Immature natural killer cell (primary cell): ENCODE measurements at places on chromosomes 11 and 22.

DNA sequence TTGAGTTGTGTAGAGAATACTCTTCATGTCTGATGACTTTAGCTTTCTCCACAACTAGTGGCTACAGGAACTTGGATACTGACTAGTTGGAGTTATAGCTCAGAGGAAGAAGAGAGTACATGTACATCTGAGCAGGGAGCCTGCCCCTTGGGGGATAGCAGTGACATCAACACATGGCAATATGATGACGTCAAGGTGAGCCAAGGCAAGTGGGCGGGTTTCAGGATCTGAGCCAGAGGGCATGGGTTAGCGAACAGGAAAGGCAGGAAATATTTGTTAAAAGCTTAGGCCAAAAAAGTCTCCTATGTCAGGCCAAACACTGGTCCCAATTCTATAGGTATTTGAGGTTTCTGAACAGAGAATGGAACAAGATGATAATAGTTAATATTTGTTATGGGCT is 42.0 kb upstream of the HORMAD2 start:
- no peak for DNase-seq

- DNase-seq = no peak
Measured at GRCh38 chr11:90288212-90288821, 65.5 kb upstream of the CHORDC1 start.

DNA sequence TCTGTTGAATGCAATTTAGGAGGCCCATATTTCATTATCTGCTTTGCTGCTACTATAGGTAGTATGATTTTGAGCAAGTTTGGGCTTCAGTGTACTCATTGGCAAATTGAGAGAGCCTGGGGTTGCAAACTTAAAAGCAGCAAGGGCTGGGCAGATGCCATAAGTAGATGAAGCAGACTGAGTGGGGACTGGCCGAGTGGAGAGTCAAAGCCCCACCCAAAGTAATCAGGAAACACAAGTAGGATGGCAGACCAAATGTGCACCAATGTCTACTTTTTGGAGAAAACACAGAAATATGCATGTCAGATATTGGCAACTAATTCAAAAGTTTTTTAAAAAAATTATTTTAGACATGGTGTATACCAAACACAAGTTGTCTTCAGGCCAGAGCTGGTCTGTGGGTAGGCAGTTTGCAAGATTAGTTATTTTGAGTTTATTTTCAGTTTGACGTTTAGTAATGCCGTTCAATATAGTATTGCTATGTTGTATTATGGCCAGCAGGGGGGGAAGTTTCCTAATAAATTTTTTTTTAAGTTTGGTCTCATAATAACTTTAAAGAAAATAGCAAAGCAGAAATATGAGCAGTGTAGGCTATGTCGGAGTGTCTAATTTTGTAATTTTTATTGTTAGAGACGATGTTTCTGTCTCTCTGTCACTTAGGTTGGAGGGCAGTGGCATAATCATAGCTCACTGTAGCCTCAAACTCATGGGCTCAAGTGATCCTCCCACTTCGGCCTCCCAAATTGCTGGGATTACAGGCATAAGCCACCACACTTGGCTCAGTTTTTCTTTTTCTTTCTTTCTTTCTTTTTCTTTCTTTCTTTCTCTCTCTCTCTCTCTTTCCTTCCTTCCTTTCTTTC is 105.1 kb downstream of the HIPK3 start:
- DNase-seq = peak; percentile 34

DNA sequence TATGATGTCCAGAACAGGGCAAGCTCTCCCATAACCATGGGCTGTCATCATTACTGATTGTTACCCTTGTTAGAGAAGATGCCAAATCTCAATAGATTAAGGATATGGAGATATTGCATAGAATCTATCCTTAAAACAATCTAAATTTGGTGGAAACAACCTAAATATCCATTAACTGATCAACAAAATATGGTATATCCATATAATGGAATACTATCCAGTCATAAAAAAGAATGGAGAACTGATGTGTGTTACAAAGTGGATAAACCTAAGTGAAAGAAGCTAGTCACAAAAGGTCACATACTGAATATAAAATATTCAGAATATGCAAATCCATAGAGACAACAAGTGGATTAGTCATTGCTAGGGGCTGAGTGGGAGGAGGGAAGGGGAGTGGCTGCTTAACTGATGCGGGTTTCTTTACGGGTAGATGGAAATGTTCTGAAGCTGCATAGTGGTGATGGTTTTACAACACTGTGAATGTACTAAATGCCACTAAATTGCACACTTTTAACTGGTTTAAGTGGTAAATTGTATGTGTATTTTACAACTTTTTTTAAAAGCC is 36.1 kb upstream of the SMCO4 start:
- no peak for DNase-seq

DNA sequence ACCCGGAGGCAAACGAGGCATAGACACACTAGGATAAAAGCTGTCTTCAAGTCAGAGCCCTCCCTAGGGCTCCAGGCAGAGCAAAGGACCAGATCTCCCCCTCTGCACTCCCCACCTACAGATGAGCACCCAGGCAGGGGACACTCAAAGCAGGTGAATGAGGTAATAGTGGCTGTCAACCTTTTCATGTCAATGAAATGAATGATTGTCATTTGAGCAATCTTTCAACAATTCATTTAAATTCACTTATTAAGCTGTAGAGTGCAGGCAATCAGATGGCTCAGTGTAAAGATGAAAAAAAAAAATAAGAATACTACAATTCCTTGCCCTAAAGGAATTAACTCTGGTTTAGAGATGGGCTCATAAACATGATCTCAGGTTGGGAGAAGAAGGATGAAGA is 427.8 kb upstream of the ISX start:
- DNase-seq = no peak

- no peak for DNase-seq
Measured at GRCh38 chr11:104925850-104926249, 27.6 kb upstream of the CASP12 start.

DNA sequence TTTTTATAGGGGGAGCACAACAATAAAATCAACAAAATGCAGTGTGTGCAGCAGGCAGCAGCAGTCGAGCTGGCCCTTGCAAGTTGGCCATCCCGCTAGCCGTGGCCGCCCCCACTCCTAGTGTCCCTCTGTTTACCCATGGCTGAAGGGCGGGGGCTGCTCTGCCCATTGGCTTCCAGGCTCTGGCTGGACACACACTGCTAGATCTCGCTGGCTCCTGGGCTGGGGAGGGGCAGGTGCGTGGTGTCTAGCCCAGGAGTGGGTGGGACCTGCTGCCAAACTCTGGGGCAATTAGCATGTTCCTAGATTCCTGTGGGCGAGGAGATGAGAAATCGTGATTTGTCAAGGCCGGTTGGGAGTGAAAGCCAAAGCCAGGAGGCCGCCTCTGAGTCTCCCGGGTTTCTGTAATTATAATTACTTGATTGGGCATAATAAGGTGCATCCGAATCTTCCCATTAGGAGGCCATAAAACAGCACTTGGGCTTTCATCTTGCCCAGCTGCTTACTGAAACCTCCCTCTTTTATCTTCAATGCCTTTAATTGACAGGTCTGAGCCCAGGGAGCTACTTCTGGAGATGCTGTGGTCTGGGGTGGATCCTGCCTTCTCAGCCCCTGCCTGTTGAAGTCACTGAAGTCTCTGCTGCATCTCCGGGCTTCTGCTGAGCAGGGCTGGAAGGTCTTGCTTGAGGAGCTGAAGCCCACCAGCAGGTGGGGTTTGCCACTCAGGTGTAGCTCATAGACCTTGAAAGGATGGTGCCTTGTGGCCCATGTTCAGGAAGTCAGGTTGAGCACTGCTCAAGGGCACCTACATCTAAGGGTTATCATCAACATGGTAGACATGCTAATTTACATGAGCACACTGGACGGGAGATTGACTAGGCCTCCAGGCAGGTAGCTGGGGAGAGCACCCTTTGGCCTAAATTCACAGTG is 44.5 kb upstream of the DKK3 start:
- DNase-seq = no peak

- no peak for DNase-seq
Measured at GRCh38 chr11:81574301-81574700, 1159.4 kb downstream of the FAM181B start.

DNA sequence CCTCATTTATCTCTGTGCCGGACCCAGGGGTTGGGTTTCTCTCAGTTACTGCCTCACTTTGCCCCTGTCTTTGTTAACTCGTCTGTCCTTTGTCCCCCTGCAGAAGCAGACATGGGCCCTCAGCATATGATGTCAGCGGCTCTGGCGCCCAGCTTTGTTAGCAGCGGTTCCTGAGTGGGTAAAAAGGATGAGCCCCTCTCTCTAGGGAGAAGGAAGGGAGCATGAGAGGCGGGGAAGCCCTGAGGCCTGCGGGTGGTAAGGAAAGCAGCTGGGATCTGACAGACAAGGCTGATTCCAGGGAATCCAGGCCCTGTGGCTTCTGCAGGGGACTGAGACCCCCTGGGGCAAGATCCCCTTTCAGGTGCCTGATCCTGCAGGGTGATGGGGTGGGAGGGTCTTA is 51.7 kb downstream of the MCM5 start:
- DNase-seq = no peak

DNA sequence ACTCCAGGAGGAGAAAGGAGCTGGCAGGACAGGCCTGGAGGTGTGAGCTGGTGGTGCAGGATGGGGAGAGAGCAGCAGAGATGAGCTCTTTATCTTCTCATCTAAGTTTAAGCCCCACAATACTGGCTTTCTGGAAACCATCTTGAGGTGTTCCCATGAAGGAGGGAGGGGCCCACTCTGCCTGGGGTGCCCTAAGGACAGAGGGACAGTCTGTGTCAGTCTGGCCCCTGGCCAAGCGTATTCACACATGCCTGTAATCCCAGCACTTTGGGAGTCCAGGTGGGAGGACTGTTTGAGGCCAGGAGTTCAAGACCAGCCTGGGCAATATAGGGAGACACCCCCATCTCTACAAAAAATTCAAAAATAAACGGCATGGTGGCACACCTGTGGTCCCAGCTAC is 8.9 kb downstream of the SERHL2 start:
- DNase-seq = no peak

- no peak for DNase-seq
Measured at GRCh38 chr22:44231233-44231632, 50.5 kb downstream of the PARVG start.

GRCh38 chr11:79116600-79116999 is 324.2 kb downstream of the TENM4 start:
- no peak for DNase-seq

DNA sequence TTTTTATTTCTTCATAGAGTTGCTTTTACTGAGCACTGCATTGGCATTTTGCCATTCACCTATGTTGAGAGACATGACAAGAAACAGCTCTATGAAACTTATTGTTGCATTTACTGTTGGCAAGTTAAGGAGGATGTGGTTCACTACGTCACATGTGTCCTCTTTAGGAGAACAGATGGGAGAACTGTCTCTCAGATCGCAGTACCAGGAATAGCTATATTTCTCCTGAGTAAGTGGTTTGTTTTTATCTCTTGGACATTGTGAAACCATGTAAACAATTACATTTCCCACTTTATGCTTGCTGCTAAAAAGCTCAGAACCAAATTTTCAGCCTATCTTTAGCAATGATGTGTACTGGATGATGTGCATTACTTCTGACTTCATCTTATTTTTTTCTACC is 34.8 kb upstream of the PSMA1 start:
- peak; percentile 36 for DNase-seq

DNA sequence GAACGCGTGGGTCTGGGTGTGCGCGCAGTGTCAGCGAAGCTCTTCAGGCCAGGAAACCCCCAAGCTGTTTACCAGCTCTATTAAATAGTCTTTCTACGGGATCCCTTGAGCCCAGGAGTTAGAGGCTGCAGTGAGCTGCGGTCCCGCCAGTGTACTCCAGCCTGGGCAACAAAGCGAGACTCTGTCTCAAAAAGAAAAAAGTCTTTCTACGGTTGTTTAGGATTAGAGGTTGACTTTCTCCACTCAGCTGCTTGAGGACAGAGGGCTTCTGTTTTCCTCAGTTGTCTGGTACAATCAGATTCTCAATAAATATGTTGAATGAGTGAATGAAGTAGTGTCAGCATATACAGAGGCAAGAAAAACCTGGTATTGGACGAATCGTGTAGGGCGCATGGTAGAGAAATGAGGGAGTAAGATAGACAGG is 619 bp downstream of the SART1 start:
- DNase-seq = no peak

GRCh38 chr11:68312780-68313573 is 586 bp downstream of the LRP5 start:
- DNase-seq = no peak

GRCh38 chr11:11046781-11047180 is 188.9 kb upstream of the ZBED5 start:
- DNase-seq = no peak

GRCh38 chr11:118921929-118922744 is 3.6 kb downstream of the BCL9L start:
- no peak for DNase-seq

GRCh38 chr11:84408946-84409411 is 1122.8 kb upstream of the CCDC90B start:
- no peak for DNase-seq

DNA sequence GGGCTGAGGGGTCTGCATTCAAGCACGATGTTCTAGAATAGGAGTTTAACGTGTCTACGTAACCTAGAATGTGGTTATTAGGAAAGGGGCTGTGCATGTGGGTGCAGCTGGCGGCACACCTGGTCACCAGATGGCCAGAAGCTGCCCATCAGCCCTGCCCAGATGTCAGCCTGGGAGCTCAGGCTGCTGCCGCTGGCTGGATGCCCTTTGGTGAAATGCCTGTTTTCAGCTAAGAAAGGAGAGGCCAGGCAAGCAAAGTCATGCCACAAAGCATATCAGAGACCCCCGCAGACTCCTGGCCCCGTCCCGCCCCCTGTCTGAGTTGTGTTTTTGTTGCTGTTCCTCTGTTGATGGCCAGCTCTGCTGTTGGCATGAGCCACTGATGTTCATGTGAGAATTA is 11.3 kb upstream of the ADORA2A start:
- no peak for DNase-seq

DNA sequence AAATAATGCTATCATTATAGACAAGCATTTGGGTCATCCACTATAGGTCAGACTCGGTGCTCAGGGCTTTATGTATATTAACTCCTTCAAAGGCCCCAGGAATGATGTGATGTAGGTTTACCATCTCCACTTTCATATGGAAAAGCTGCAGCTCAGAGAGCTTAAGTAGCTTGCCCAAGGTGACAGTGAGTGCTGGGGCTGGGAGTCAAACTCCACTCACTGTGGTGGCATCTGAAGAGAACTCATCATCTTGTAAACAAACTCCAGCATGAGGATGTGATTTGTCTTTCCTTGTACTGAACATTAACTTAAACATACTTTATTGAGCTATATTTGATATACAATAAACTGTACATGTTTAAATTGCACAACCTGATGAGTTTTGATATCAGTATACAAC is 25.4 kb downstream of the TENM4 start:
- DNase-seq = no peak
